ENCODE measurements at places on chromosomes 6 and 20.

DNA sequence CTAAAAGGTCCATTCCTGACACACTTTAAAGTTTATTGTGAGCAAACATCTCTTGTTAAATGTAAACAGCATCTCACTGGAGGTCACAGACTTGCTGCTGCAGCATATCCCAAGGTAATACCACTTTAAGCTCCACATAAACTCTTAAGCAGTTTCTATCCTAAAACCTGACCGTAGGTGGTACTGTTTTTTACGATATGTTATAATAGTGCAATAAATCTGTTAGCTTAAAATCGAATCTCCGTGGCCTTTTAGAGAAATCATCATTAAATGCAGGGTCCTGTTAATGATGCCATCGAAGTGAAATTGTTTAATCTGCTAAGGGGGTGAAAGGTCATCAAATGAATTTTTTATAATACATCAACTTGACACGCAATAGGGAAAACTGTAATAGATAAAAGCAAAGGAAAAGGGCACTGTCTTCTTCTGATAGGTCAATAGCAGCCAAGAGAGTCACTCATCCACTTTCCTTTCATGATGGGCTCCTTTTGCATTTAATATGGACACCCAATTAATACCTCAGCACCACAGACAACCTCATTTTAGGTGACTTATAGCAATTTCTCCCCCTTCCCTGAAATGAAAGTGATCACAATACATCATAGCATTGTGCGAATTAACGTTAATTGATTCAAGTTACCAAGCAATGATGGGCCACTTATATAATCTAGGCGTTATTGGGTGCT lies 436.1 kb downstream of the PKHD1 start:
- DNase-seq, result no peak

DNA sequence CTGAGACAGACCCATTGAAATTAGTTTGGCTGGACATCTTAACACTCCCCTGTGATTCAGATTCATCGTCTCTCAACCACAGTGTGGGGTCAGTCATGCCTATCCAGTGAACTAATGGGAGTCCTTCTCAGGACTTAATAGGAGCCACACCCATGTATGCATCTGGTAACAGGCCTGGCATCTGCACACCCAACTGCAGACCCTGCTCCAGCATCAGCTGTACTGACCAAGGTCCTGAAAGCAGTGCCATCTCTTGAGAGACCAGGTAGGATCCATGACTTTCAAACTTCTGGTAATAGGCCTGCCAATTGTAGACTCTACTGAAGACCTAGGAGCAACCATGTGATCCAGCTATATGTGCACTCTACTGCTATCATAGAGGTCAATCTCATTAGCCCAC lies 363.6 kb upstream of the POU3F2 start:
- no peak for DNase-seq

DNA sequence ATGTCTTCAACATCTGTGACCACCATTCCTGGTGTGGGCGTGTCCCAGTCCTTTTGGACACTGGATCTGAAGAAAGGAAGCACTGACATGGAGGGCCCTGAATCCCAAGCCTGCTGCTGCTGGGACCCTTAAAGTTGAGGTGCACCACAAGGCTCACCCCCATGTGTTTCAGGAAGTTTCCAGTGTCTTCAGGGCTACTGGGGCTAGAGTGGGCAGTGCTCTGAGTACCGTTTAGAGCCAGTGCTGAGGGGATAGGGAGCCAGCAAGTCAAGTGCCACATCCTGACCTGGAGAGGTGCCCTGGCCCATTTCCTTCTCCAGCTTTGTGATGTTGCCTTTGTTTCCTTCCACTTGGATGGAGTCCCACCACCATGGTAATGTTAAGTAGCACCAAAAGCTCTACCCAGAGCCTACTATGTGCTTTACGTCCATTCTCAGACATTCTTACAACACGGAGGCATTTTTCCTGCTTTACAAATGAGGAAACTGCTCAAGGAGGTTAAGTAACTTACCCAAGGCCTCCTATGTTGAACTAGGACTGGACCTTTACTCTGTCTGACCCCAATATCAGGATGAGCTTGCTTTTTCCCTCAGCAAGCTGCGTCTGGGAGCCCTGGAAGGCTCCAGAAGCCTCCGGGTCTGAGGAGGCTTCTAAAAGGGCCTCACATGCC lies 552 bp upstream of the DEF6 start:
- DNase-seq, result no peak

DNA sequence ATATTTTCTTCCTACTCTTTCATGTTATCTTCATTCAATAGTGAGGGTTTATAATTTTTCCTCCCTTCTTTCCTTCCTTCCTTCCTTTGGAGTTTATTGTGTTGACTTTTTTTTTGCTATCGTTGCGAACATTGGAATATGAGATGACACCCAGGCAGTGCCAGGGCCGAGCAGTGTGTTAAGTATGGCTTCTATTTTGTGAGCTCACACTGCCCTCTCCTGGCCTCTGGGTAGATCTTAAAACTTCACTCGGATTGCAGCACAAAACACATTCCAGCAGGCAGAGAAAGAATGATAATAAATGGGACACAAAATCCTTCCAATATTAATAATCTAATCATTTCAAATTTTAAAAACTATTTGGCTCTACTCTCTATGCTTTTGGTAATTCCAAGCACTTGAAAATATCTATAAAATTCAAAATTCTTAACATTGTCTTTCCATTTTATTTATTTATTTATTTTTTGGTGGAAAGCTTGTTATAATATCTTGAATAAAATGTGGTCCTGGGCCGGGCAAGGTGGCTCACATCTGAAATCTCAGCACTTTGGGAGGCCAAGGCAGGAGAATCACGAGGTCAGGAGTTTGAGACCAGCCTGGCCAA lies 147.4 kb upstream of the OLIG3 start:
- peak; percentile 48 for DNase-seq

GRCh38 chr20:25587536-25587935 lies 2.2 kb upstream of the NINL start:
- no peak for DNase-seq

DNA sequence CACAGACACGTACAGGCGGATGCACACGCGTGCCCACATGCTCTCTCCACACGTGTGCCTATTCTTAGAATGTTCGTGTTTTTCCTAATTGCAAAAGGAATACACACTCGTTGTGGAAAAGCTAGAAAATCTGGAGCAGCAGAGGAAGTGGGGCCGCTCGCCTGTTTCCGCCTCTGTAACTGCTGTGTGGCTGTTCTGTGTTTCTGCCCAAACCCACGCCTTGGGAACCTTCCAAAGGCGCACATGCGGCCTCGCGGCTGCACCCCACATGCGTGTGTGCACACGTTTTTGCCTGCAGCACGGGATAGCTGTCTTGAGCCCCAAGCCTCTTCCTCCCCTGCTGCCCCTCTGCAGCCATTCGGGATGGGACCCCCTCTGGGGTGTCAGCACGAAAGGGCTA lies 12.2 kb downstream of the SLC17A9 start:
- DNase-seq, result no peak

- peak; percentile 100 for DNase-seq
These were observed at the start of gene PARD6B for GRCh38 chr20:50731055-50731929. PARD6B (plus strand) TSS chr20:50731580; CDS start chr20:50731787, 207 bp downstream.

GRCh38 chr20:64082820-64083377 lies 1.3 kb downstream of the LKAAEAR1 start:
- no peak for DNase-seq

- no peak for DNase-seq
These were observed 84.9 kb upstream of the ASF1A start for GRCh38 chr6:118808793-118809638.

- DNase-seq, result no peak
These were observed 135.7 kb downstream of the ATXN1 start for GRCh38 chr6:16625291-16626265.

GRCh38 chr6:34792605-34793500 lies 970 bp downstream of the BLTP3A start:
- DNase-seq, result peak; percentile 54

DNA sequence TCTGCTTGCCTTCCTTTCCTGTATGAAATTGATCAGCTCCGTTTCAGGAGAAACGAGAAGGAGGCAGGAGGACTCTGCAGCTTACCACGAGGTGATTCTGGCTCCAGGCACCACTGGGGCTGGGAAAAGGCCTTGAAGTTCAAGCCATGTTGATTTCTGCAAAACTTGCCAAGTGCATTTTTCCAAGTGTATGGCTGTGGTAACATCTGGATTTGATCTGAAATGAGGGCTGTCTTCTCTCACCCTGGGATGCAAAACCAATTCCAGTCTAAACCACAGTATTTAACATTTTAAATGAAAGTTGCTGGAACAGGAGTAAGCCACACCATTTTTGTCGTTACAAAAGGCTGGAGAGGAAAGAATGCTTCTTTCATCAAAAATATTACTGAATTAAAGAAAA lies 36.1 kb upstream of the FAM210B start:
- no peak for DNase-seq

- no peak for DNase-seq
These were observed 58.7 kb downstream of the ADGB start for GRCh38 chr6:146657432-146657831.

- no peak for DNase-seq
These were observed 158.7 kb downstream of the RNGTT start for GRCh38 chr6:88804701-88805100.
